Activated CD4-positive, CD25-positive, alpha-beta regulatory T cell treated with anti-CD3 and anti-CD28 coated beads, Interleukin-2, amount 50 U/mL, for 24 hours (primary cell): ENCODE measurements at places on chromosomes 7 and 10.

DNA sequence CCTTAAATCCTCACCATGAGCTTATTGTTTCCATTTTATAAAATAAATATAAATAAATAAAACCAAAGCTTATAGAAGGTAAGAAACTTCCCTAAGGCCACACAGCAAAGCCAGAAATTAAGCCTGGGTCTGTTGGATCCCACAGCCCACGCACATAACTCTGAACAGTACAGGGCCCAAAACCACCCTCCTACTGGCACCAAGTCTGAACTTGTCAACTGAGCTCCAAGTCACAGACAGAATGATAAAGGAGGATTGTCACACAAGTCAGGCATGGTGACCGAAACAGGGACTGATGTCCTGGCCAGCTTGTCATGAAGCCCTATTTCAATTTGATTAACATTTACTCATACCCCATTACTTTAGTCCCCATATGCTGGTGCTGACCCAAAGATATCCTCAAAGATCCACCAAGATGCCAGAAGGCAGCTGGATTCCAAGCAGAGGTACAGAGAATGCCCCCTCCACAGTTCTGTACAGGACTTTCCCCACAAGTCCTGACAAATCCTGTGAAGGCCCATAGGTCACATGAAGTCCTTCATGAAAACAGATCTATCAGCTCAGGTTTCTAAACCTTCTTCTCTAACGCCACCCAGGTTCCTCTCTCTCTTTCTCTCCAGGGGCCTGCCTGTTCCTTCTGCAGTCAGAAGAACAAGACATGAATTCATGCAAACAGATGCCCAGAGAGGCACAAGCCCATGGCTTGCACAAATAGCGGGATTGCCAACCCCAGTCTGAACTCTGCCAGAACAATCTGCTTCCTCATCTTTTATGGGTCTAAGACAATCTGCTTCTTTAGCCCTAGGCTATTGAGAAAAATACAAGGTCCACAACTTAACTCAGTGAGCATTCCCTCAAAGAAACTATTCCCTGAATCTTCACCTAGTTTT, 60.9 kb downstream of the GLI3 start:
- ATAC-seq = no peak

- ATAC-seq = no peak
These were observed 111.0 kb downstream of the LRRTM3 start for GRCh38 chr10:67036808-67037207.

GRCh38 chr7:1262441-1262840, 29.8 kb downstream of the UNCX start:
- ATAC-seq = no peak

GRCh38 chr7:71254751-71255150, 122.8 kb downstream of the GALNT17 start:
- ATAC-seq = no peak

DNA sequence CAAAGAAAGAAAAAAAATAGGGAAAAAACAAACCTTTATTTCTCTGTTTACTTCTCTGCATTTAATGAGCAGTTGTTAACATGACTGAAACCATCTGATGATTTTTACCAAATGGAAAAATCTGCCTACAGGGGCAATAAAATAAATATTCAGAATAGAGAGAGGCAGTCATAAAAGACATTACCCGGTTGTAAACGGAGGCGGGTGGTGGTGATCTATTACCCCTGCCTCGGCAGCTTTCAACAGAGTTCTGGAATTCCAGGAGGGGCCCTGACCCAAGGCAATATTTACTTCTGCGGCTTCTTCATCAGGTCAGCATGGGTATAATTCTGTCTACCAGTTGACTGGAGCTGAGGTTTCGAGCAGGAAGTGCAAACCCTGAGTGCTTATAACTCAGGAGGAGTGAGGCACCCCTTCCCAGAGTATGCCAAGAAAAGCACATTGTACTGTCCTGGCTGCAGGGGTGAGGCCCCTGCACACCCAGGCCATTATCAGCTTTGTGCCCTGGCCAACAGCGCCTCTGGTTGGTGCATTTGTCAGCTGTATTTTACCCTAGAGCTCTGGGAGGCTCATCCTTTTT, 8.2 kb upstream of the CXCL12 start:
- no peak for ATAC-seq

DNA sequence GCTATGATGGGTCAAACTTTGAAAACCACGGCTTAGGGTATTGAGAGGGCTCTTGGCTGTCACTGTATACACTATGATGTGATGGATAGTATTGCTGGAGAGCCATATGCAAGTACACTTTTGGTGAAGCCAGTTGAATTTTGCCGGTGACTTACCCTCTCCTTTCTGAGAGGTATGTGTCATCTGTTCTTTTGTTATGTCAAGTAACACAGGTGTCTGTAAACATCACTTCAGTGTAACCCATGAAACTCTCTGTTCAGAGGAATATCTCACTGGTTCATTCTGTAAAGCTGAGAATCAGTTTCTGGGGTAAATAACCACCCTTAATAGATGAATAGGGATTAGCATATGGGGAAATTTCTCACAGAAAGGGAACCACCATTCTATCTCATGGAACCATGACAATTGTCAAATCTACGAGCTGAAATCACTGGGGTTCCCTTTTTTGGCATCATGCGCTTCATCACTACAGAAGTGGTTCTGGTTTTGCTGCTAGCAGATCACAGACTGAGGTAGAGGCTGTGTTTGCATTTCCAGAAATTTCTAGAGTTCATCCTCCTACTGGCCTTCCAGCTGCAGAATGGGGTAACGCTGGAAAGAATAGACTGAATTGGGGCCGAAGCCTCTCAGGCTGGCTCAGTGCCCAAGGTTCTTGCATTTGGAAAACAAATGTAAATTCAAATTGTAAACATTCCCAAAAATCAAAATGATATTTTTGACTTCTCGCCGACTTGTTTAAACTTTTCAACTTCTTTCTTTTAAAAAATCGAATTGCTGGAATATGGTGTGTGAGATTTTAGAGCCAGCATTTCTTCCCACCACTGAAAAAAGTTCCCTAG, 83.3 kb upstream of the CREB5 start:
- ATAC-seq = peak; percentile 76

- peak; percentile 49 for ATAC-seq
These were observed 6.0 kb upstream of the REEP3 start for GRCh38 chr10:63515002-63515763.

- peak; percentile 79 for ATAC-seq
These were observed 100.4 kb upstream of the PDGFA start for GRCh38 chr7:620056-620455.

GRCh38 chr7:157946398-157947060, 609.7 kb downstream of the DNAJB6 start:
- ATAC-seq = no peak

DNA sequence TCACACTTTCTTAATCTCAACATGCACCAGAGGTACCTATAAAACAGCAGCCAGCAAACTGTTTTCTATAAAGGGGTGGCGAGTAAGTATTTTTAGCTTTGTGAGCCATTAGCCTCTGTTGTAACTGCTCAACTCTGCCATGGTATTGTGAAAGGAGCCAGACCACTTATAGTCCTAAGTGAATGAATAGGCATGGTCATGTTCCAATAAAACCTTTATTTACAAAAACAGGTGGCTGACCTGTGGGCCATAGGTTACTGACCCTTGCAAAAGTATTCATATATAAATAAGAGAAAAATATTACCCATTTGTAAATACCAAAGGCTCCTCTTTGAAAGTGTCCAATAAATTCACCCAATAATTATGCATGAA, 50.3 kb downstream of the ICA1 start:
- ATAC-seq = no peak

DNA sequence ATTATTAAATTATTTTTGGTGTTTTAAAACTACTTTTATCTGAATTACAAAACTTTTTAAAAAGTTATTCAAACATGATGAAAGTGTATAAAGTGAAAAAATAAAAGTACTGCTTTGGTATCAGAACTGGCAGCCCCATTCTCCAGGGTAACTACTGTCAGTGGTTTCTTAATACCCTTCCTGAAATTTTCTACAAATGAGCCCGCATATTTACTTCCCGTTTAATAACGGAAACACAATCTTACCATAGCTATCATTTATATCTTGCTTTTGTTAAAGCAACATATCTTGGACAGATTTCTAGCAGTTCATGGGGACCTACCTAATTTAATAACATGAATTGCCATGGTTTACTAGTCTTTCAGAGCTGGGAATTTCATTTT, 249.9 kb downstream of the RNLS start:
- no peak for ATAC-seq

DNA sequence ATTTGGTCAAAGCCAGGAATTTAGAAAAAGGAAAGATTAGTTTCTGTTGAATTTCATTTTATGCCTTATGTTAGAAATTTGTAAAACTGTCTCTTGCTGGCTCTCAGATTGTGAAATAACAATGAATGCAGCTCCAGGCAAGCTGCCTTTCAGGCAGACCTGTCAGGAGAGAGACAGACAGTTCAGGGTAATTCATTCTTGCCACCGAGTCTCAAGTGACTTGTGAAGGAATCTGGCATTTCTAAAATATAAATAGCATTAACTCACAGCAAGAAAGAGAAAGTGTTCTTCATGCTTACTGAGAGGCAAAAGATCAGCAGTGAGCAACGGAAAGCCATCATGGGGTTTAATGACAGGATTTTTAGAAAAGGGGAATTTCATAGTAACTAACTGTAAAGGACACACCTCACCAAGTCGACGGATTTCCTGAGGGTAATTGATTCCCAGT, 442.3 kb upstream of the AKR1E2 start:
- ATAC-seq = no peak

- no peak for ATAC-seq
These were observed 431.6 kb upstream of the NFE2L3 start for GRCh38 chr7:25720427-25720826.

DNA sequence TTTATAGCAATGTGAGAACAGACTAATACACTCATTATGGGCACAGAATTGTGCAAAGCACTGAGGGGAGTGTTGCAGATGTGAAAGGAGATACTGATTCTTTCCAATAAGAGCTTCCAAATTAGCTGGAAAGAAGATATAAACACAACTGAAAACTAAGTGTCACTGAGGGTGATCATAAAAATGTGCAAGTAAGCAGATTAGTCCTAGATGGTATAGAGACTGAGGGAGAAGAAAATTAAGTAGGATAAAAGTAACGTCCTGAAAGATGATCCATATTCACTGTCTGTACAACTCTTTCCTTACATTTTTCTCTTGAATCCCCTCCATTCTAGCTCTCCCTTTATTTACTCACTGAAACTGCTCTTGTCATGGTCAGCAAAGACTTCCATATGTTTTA, 11.2 kb upstream of the NXPH1 start:
- no peak for ATAC-seq

DNA sequence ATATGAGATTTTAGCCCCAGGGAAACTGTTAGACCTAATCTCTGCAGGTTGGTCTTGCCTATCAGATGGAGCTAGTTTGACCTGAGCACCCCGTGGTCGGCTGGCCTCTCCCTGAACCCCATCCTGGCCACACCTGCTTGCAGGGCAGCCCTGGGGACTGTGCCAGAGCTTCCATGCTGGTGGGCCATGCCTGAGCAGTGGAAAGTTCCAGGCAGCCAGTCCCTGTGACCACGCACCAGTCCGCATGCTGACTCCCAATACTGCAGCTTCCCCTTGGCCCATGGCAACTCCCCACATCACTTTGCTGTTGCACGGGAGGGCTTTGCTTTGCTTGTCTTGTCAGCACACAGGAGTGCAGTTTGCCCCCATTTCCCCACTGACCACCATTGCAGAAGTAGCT, 427.8 kb upstream of the SEMA3D start:
- no peak for ATAC-seq

GRCh38 chr7:87506246-87507180, 31.0 kb upstream of the ABCB4 start:
- ATAC-seq = no peak

DNA sequence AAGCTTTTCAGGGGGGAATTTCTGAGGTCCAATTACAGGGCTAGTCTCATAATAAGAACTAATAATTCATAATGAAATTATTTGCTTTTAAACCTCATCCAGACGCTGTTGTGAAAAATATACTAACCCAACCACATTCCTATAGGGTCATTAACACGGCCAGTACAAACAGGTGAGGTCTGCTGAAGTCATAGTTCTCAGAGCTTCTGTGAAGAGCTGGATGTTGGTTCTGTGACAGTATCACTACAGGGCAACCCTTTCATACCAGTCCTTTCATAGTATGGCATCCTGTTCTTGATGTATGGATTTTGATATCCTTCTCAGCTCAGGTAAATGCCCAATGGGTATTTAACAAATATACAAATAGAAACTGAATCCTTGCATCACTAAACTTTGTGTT, 62.3 kb upstream of the FAM133B start:
- peak; percentile 42 for ATAC-seq

GRCh38 chr7:30430276-30430675, 48.3 kb downstream of the NOD1 start:
- ATAC-seq = no peak

GRCh38 chr7:99035723-99036545, 108.0 kb downstream of the SMURF1 start:
- no peak for ATAC-seq

- no peak for ATAC-seq
These were observed 287.4 kb downstream of the KLF6 start for GRCh38 chr10:3497581-3497980.

- no peak for ATAC-seq
These were observed 35.1 kb downstream of the RCC1L start for GRCh38 chr7:75038508-75038907.

DNA sequence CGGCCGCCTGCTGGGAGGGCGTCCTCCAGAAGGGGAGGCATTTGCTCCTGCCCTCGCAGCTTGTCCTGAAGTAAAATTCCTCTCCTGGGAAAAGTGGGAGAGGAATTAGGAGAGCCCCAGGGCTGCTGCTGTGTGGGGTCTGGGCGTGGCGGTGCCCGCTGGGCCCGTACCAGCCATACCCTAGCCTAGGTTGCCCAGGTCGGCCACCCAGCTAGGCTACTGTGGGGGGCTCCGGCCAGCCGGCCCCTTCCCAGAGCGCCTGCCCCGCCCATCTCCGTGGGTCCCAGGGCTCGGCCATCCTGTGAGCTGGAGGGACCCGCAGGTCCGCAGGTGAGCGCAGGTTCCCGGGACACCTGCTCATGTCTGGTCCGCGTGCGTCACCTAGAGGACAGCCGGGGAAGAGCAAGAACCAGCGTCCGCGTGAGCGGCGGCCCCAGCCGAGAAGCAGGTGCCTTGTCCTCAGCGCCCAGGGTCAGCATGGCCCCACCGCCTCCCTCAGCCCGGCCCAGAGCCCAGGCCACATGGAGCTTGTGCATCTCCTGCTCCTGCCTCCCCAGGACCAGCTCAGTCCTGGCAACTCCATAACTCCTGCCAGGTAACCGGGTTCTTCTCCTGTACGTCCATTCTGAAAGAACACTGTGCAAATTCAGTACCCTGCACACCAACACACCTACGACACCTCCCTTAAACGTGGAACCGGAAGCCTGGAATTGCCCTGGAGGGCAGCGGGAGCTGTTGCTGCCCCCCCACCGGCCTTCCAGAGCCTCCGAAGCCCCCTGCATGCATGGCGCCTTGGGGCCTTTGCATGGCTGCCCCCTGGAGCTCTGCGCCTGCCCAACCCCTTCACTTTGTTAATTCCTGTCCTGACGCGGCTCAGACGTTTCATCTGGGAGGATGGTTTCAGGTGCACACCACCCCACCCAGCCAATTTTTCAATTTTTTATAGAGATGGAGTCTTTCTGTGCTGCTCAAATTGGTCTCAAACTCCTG, 22.8 kb upstream of the FOXL3 start:
- no peak for ATAC-seq

GRCh38 chr10:77497748-77498147, 139.9 kb downstream of the KCNMA1 start:
- no peak for ATAC-seq
